Regular cardiac myocyte (primary cell): ENCODE measurements at places on chromosomes 4 and X. TPM values are rescaled to one million over a fixed set of nuclear protein-coding genes. Genes with fewer than 3 reads are reported as not detected.

The CT45A6 gene
- total RNA-seq: not detected in 2 replicates

The NSG1 gene
- 10.4 and 20.3 TPM in 2 replicates for total RNA-seq

The NDUFB11 gene
- total RNA-seq: 51.0 and 57.7 TPM in 2 replicates

The ADGRG4 gene
- not detected in 2 replicates for total RNA-seq

The ARHGAP6 gene
- total RNA-seq: 4.4 and 4.8 TPM in 2 replicates

The TCEAL4 gene
- 40.6 and 58.9 TPM in 2 replicates for total RNA-seq

The GNRHR gene
- not detected in 2 replicates for total RNA-seq

The KCND1 gene
- 0.56 and 0.58 TPM in 2 replicates for total RNA-seq

The VEGFD gene
- 0.28 TPM in 1 of 2 replicates, not detected in the other for total RNA-seq

The THAP6 gene
- 11.3 and 15.2 TPM in 2 replicates for total RNA-seq

The GAGE1 gene
- not detected in 2 replicates for total RNA-seq

The AFM gene
- not detected in 2 replicates for total RNA-seq

The MED28 gene
- 7.5 and 8.2 TPM in 2 replicates for total RNA-seq

The USP17L20 gene
- total RNA-seq: not detected in 2 replicates

The FGF13 gene
- total RNA-seq: under 0.01 TPM in 1 of 2 replicates, not detected in the other

The MAGEC2 gene
- 0.28 TPM in 1 of 2 replicates, not detected in the other for total RNA-seq

The XAGE1A gene
- total RNA-seq: not detected in 2 replicates

The ATOH1 gene
- not detected in 2 replicates for total RNA-seq

The NUDT10 gene
- total RNA-seq: 0.85 and 2.7 TPM in 2 replicates

The TRMT10A gene
- 6.8 and 11.5 TPM in 2 replicates for total RNA-seq

The NEUROG2 gene
- not detected in 2 replicates for total RNA-seq

The CNKSR2 gene
- 2.3 and 3.1 TPM in 2 replicates for total RNA-seq

The FGB gene
- not detected in 2 replicates for total RNA-seq

The TIGD2 gene
- 6.7 and 8.7 TPM in 2 replicates for total RNA-seq

The TRIM75 gene
- total RNA-seq: not detected in 2 replicates

The EDA2R gene
- 8.8 and 14.9 TPM in 2 replicates for total RNA-seq

The PASD1 gene
- not detected in 2 replicates for total RNA-seq

The SSX4 gene
- total RNA-seq: not detected in 2 replicates

The PARM1 gene
- 0.38 and 0.56 TPM in 2 replicates for total RNA-seq

The TREX2 gene
- 2.8 and 4.4 TPM in 2 replicates for total RNA-seq

The PCYT1B gene
- under 0.01 TPM in 2 replicates for total RNA-seq

The TIGD4 gene
- 0.19 and 0.28 TPM in 2 replicates for total RNA-seq

The CFAP99 gene
- total RNA-seq: not detected in 2 replicates

The BEX5 gene
- 0.28 TPM in 1 of 2 replicates, not detected in the other for total RNA-seq

The BMX gene
- 0.38 and 0.56 TPM in 2 replicates for total RNA-seq

The RRH gene
- not detected in 2 replicates for total RNA-seq

The CD38 gene
- under 0.01 and 0.19 TPM in 2 replicates for total RNA-seq

The C4orf50 gene
- under 0.01 TPM in 1 of 2 replicates, not detected in the other for total RNA-seq

The ODAM gene
- total RNA-seq: not detected in 2 replicates

The SSX4B gene
- not detected in 2 replicates for total RNA-seq

The TLR10 gene
- under 0.01 TPM in 1 of 2 replicates, not detected in the other for total RNA-seq
